Activated CD4-positive, alpha-beta T cell treated with anti-CD3 and anti-CD28 coated beads, Interleukin-2, amount 50 U/mL, for 4 hours (primary cell): ENCODE measurements at places on chromosomes 4 and X.

DNA sequence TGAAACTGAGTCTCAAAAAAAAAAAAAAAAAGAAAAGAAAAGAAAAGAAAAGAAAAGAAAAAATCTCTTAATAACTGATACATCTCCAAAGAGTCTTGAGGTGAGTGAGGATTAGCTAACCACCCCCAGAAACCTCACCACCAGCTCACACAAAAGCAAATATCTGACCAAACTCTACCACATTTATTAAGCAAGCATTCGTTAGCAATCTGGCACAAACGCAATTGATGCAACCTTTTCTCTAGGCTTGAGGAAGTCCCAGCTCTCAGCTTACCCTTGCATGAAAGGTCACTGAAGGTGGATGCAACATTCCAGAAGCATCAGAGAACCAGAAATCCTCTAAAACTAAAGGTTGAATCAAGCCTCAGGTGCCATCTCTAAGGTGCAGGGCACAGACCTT lies 231.9 kb upstream of the BCOR start:
- no peak for DNase-seq

GRCh38 chrX:35122756-35123155 lies 180.2 kb downstream of the FAM47B start:
- no peak for DNase-seq

- DNase-seq = no peak
Measured at GRCh38 chr4:150181536-150181935, 103.3 kb downstream of the DCLK2 start.

- peak; percentile 20 for DNase-seq
Measured at GRCh38 chr4:1026115-1026514, 14.7 kb downstream of the FGFRL1 start.

GRCh38 chr4:142416121-142416520 lies 430.0 kb downstream of the INPP4B start:
- DNase-seq = no peak

GRCh38 chr4:168587411-168588125 lies 90.7 kb downstream of the PALLD start:
- DNase-seq = no peak

DNA sequence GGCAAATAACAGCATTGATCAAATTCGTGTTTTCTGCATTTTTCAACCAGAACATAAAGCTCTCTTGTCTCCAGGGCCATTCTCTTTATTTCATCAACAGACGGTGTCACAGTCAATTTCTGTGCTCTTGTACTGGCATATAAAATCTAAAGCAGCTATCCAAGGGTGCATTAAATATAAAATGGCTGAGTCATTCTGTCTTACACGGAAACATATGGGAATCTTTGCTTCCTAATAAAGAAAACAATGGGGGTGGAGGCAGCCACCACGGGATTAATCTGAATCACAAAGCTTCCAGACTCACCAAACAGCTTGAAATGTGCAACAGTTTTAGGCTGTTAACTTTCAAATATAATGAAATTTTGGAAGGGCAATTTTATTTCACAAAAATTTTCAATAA lies 132.6 kb downstream of the IL15 start:
- no peak for DNase-seq

- no peak for DNase-seq
Measured at GRCh38 chrX:153775293-153776119, 5.3 kb upstream of the SRPK3 start.

- DNase-seq = no peak
Measured at GRCh38 chr4:126012691-126013290, 698.0 kb downstream of the FAT4 start.

DNA sequence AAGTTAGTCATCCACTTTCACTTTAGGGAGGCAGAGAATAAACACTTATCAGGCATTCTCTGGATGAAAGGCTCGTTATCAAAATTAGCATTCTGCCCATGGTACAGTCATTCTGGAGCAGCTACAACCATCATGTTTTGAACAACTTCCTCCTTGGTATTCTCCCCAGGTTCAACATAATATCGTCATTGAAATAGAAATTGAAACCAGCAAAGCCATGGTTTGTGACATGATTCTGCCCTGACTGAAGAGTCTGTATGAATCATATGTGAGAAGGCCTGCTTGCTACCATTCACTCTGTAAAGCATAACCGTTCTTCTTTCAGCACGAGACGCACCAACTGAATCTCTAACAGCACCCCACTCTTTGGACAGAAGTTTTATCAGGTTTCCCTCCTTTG lies 127.5 kb upstream of the RADX start:
- no peak for DNase-seq

DNA sequence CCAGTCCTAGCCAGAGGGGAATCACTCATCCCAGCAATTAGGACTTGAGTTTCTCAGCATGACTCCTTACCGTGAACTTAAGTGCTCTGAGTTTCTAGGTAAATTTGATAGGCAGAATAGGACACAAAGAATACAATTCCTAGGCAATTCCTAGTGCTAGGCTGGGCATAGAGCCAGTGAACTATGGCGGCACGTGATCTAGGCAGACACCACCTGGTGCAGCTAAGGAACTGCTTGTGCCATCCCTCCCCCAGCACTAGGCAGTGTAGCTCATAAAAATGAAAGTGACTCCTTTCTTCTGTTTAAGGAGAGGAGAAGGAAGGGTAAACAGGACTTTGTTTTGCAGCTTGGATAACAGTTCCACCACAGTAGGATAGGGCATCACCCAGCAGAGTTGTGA lies 736.3 kb upstream of the PCDH7 start:
- DNase-seq = no peak

- no peak for DNase-seq
Measured at GRCh38 chrX:130772105-130772775, 130.8 kb downstream of the ENOX2 start.

DNA sequence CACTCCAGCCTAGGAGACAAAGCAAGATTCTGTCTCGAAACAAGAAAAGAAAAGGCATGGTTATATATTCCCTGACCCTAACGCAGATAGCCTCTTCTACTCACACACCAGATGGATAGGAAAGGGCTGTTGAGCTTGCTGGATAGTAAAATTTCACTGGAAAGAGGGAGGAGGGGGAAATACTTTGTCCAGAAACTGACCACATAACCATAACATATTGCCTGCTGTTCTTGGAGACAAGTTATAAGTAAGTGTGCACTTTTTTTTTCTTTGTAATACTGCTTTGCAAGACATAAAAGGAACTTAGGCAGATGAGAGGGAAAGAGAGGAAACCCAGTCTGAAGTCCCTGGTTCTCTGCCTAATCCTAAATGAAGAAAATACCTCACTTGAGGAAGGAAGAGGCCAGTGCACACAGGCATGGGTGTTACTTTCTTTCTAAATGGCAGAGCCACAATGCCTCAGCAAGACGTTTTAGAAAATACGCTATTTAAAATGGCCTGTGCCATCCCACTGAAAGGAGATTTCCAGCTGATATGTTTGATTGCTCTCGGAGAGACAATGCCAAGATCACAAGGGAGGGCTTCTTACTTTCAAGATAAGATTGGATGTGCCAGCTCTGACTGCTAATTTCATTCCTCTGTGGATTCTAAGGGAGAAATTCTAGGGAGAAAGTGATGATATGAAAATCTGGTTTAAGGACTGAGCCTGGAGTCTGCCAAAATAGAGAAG lies 140.6 kb downstream of the DCTD start:
- no peak for DNase-seq

DNA sequence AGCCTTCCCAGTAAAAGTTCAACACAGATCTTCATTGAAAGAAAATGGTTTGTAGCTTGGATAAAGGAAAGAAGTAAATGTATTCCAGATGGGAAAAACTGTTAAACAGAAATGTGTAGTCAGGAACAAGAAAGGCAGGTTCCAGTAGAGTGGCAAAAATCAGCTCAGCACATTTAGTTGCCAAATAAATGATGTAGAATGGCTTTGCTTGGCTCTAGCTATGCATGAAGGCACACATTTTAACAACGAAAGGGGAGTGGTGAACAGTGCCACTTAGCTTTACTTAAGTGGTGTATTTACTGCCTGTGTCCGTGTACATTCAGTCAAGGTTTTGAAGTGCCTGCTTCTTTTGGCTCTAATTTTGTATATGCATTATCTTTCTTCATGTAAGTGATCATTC lies 644.5 kb upstream of the ATOH1 start:
- no peak for DNase-seq

GRCh38 chrX:123064053-123064452 lies 120.0 kb upstream of the GRIA3 start:
- no peak for DNase-seq

DNA sequence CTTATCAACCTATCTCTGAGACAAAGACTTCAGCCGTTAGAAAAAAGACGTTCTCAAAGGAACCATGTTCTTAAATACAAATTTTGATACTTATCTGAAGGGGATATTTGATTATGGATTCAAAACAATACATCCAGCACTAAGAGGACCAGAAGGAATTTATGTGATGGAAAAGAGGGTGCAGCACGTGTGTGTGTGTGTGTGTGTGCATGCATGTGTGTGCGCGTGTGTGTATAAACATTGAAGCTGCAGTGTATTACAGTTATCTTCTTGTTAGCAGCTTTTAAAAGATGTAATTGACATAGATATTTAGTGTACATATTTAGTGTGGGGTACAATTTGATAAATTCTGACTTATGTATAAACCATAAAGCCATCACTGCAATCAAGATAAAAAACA lies 44.9 kb downstream of the ANK2 start:
- no peak for DNase-seq

DNA sequence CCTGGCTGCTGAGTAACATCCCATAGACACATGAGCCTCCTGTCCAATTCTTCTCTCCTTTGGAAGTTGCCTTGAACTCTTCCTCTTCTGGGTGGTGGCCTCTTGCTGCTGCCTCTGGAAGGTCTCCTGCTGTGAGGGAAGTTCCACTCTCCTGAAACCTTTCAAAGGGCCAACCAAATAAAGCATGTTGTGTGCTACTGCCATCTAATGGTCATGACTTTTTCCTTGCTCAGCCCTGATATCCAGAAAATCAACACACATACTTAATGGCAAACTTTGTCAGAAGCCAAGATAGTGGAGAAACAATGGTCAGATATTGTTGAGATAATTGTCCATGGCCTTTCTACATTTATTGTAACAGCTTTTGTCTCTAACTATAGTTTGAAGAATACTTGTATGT lies 19.1 kb upstream of the ZXDA start:
- DNase-seq = no peak

- no peak for DNase-seq
Measured at GRCh38 chr4:186643501-186644310, 80.0 kb downstream of the FAT1 start.

DNA sequence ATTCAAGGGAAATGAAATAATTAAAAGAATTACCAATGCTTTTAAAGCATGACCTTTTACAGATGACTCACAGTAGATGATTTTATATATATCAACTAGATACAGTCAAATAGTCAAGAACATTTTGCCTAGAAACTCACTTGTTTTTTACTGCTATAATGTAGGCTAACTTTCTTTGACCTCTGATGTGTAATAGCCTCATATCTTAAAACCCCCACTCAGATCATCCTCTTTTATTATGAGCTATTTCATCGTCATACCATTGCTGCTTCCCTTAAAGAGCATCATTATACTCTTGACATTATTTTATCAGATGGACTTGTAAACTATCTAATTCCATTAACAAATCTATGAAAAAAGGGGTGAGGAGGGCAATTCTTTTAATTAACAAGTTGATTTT lies 355.9 kb upstream of the AGA start:
- DNase-seq = no peak

- DNase-seq = no peak
Measured at GRCh38 chrX:5876984-5877596, 351.6 kb downstream of the NLGN4X start.

DNA sequence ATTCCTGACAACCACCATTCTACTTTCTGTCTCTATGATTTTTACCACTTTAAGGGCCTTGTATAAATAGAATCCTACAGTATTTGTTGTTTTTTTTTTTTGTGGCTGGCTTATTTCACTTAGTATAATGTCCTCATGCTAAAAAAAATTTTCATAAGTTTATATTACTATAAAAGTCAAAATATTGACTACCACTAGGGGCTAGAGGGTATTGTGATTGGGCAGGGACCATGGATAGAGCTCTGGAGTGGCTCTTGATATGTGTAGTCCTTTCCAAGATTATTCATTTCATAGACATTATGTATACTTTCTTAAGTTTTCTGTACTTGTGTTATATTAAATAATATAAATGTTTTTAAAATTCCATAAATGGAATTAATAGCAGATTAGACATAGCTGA lies 34.6 kb downstream of the MYOZ2 start:
- no peak for DNase-seq

- no peak for DNase-seq
Measured at GRCh38 chrX:53055244-53055849, 6.8 kb downstream of the GPR173 start.

DNA sequence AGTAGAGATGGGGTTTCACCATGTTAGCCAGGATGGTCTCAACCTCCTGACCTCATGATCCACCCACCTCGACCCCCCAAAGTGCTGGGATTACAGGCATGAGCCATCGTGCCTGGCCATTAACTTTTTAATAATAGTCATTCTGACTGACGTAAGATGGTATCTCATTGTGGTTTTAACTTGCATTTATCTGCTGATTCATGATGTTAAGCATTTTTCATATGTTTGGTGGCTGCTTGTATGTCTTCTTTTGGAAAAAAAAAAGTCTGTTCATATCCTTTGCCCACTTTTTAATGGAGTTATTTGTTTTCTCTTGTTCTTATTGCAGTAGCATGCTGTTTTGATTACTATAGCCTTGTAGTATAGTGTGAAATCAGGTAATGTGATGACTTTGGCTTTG lies 45.8 kb downstream of the ANXA10 start:
- no peak for DNase-seq

DNA sequence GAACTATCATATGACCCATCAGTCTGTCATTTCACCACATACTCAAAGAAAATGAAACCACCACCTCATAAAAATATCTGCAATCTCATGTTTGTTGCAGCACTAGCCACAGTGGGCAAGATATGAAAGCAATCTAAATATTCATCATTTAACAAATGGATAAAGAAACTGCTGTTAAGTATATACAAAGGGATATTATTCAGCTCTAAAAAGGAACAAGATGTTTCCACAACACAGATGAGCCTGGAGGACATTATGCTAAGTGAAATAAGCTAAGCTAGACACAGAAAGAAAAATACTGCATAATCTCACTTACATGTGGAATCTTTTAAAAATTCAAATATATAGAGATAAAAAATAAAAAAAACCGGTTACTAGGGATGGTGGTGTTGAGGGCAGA lies 108.2 kb upstream of the BRWD3 start:
- no peak for DNase-seq

GRCh38 chrX:155923200-155923599 lies 42.1 kb downstream of the VAMP7 start:
- DNase-seq = no peak

GRCh38 chrX:101051153-101051548 lies 760 bp downstream of the TRMT2B start:
- DNase-seq = no peak

- DNase-seq = no peak
Measured at GRCh38 chrX:119013164-119013563, 38.7 kb downstream of the LONRF3 start.

GRCh38 chrX:109826954-109827708 lies 94.1 kb upstream of the ACSL4 start:
- DNase-seq = no peak

GRCh38 chrX:150203248-150203645 lies 159.9 kb upstream of the MAMLD1 start:
- no peak for DNase-seq
